Left renal pelvis (tissue), 4 donors: ENCODE measurements at places on chromosomes 3 and 15. TPM values are rescaled to one million over a fixed set of nuclear protein-coding genes. Genes with fewer than 3 reads are reported as not detected.

The ADAMTS17 gene
- polyA plus RNA-seq, result 6.3 TPM

The PP2D1 gene
- polyA plus RNA-seq, result 0.32 TPM

The ERICH6 gene
- 0.37 TPM for polyA plus RNA-seq

The TIGIT gene
- polyA plus RNA-seq, result 0.18 TPM

The OXTR gene
- polyA plus RNA-seq, result 0.90 TPM

The PPP1R14D gene
- polyA plus RNA-seq, result 0.93 TPM

The MELTF gene
- 3.4 TPM for polyA plus RNA-seq

The SHC4 gene
- polyA plus RNA-seq, result 2.8 TPM

The GRK7 gene
- polyA plus RNA-seq, result 0.26 TPM
